ENCODE measurements at places on chromosomes 11 and 22.

- no peak for DNase-seq
Observed at GRCh38 chr22:19520566-19521305, 3.5 kb downstream of the CLDN5 start.

DNA sequence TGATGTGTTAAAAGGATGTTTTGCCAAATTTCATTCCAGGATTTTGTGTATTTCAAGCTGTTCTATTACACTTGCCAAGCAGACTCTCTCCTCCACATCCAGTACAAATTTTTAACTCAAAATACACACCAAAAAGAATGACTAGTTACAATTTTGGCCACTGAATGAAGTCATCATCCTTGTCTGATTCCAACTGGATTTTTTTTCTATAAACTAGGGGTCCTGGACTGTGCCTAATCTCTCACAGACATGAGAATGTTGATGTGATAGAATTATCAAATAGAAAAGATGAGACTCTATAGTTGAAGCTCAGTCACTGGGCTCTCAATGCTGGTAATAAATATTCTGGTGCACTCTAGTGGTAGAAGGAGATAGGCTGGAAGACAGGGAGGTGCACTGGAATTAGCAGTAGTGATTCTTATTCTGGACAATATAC lies 85.8 kb downstream of the FANCF start:
- no peak for DNase-seq

DNA sequence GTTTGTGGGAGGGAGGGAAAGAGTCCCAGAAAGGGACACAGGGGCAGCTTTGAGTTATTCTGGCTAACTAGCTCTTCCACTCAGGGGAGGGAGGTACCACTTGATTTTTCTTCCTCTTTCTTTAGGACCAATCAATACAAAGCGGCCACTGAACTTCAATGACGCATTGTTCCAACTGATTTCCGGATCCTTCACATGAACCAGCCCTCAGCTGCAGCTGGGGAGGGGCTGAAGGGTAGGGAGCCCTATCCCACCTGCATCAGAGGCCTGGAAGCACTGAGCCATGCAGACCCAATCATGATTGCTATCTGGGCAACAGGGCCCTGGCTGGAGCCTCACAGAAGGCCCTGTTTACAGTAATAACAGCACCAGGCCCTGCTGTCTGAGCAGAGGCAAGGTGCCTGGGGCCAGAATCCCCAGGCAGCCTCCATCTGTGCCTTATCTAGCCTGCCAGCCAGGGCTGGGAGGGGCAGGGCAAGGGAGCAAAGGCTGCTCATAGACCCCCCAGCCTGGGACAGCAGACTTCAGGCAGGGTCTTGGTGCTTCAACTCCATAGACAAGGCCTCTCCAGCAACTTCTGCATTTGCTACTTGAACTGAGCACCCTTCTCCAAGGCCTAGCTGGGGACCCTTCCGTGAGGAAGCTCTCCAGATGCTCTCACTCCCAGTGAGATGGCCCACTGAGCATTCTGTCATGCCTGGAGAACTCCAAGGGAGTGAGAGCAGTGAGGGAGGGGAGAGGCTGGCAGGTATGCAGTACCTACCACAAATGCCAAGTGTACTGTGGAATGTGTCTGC lies 22.5 kb downstream of the CLPB start:
- no peak for DNase-seq

DNA sequence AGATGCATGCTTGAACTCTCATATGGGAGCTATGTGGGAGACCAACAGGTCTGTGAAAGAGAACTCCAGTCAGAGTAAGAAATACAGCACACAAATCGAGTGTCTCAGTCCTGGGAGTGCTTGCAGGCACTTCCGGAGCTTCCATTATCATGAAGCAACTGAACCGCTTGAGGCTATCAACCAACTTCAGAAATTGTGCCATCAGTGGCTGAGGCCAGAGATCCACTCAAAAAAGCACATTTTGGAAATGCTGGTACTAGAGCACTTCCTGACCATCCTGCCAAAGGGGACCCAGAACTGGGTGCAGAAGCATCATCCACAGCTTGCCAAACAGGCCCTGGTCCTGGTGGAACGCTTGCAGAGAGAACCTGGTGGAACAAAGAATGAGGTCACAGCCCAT lies 33.4 kb downstream of the GAB2 start:
- DNase-seq = no peak
